ENCODE measurements at places on chromosomes 1 and 21.

DNA sequence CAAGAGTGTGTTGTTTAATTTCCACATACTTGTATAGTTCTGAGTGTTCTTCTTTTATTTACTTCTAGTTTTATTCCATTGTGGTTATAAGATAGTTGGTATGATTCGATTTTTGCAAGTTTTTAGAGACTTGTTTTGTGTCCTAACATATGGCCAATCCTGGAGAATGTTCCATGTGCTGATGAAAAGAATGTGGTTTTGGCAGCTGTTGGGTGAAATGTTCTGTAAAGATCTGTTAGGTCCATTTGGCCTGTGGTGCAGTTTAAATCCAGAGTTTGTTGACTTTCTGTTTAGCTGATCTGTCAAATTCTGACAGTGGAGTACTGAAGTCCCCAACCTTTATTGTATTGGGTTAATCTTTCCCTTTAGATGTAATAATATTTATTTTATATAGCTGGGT is 19.5 kb upstream of the TIPRL start:
- no peak for DNase-seq

DNA sequence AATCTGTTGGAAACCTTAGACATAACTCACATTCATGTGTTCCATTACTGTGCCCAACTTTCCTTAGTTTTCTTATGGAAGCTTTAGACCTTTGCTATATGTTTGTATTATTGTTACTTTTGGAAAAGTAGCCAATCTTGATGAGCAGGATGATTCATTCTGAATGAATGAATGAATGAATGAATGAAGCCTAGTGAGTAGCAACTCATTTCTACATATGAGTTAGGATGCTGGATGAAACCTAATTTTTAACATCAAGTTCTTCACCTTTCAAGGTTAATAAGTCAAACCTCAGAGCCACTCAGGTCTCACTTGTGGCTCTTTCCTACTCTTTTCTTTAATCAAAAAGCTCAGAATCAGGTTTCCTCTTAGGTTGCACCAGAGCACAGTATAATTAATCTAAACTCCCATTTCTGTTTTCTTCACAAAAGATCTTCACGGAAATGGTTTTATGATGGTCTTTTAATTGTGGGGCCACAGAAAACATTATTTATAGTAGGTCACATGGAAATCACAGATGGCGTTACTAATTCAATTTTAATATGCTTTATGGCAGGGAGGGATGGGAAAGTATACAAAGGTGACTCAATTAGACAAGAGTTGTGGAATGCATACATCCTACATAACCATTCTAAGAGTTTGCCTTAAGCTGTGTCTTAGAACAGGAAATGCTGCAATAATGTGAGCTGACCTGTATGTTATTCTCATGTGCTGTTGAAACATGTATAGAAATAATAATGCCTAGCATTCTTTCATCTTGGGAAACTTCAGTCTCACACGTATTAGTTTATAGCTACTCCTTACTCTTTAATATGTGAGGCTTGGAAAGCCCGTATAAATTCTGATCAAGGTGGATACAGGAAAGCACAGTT is 4.5 kb upstream of the DDX59 start:
- DNase-seq: no peak

- no peak for DNase-seq
Observed at GRCh38 chr1:6180707-6181311, 688 bp upstream of the CHD5 start.

GRCh38 chr1:116429821-116430374 is 56.9 kb downstream of the ATP1A1 start:
- DNase-seq: no peak

DNA sequence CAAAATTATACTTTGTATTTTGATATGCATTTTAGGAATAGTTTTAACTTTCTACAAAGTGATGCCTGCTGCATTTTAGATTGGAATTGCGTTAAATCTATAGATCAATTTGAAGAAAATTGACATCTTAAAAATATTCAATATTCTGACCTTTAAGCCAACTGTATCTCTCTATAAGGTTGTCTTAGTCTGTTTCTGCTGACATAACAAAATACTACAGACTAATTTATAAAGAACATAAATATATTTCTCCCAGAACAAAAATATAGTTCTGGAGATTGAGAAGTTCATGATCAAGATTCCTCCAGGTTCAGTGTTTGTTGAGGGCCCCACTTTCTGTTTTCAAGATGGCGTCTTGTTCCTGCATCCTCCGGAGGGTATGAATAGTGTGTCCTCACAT is 73.6 kb upstream of the NEGR1 start:
- DNase-seq: no peak

DNA sequence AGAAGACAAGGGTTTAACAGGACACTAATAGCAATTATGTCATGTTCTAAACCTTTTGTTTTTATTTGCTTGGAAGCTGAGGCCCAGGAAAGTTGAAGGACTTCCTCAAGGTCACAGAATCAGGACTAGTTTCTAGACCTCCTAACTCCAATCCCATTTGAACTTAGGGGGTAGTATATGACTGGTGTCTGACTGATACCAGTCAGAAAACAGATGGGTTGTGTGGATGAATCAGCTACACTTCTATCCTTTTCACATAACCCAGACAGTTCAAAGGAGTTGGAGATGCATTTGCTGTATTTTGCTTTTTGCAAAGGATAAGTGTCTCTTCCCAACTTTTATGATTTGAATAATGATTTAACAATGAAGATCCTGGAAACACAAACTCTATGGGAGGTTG is 322.5 kb downstream of the HLX start:
- no peak for DNase-seq

GRCh38 chr1:223628233-223629125 is 37.0 kb downstream of the CAPN8 start:
- DNase-seq: no peak

- DNase-seq: no peak
Observed at GRCh38 chr21:36245115-36245514, 74.9 kb upstream of the MORC3 start.

DNA sequence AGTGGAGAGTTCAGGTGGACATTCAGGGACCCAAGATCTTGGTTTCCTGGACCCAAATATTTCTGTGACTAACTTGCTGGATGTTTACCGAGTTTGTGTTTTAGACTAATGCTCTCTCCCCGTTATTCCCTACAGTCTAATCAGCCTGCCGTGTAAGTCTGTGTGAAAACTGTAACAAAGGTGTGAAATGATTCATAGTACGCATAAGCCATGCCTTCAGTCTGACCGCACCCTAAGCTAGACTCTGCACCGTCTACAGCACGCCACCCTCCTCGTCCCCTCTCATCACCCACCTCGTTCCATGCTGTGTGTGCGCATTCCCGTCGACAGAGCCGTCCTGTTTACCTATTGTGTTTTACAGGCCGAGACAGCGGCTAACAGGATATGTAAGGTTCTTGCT is 50.5 kb downstream of the ACTN2 start:
- DNase-seq: no peak

- no peak for DNase-seq
Observed at GRCh38 chr1:220754918-220755295, 6.8 kb downstream of the MTARC2 start.

- DNase-seq: no peak
Observed at GRCh38 chr1:5725406-5725805, 266.8 kb downstream of the NPHP4 start.

GRCh38 chr1:9228609-9229008 is 6.0 kb upstream of the H6PD start:
- DNase-seq: no peak

GRCh38 chr1:91829293-91830153 is 56.4 kb downstream of the TGFBR3 start:
- no peak for DNase-seq
